NCI-H2029 (cell line): ENCODE measurements at places on chromosomes 1 and 21.

GRCh38 chr21:42642219-42642745 is 11.1 kb upstream of the PDE9A start:
- no peak for DNase-seq

GRCh38 chr1:153058154-153058553 is 842 bp upstream of the SPRR2A start:
- no peak for DNase-seq

DNA sequence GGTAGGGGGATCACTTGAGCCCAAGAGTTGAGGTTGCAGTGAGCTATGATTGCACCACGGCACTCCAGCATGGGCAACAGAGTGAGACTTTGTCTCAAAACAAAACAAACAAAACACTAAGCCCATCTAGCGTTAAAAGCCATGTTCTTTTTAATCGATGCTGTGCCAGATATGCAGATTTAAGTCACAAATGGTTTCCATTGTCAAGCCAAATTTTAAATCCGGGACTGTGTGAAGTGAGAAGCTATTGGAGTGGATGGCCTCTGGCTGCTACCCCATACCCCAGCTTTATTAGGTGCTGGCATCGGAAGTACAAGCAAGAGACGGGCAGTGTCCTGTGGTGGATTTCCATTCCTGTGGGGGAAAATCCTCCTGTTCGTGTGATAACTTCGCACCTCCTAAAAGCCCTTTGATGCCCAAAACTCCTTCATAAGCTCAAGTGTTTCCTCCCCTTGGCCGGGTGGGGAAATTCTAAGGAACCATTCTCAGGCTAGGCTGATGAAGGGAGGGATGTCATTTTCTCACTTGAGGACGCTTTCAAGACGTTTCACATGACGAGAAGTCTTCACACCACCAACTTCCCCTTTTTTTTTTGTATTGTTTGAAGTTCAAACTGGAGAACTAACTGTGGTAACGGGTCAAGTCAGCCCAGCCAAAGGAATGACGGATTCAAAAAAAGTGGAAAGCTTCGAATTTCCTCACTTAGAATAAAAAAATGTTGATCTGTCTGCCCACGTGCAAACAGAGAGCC is 140.8 kb downstream of the KAZN start:
- no peak for DNase-seq

DNA sequence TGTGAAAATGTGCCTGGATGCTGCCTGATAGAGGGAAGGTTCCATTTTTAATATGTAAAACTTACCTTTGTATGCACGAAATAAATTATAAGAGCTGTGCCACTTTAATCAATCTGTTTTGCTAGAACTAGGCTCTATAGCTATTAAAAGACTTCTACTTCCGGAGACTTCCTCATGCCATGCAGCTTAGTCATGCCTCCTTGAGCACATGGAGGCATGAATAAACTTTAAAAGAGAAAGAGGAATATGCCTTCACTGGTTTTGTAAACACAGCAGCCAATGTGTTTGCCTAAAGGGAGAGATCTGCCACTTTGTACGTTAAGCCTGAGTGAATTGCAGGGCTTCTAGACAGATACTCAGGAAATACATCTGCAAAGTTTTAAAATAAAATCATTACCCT is 604.6 kb downstream of the LRRIQ3 start:
- peak; percentile 1 for DNase-seq

- no peak for DNase-seq
Observed at GRCh38 chr1:38651669-38652068, 207.9 kb downstream of the RRAGC start.

DNA sequence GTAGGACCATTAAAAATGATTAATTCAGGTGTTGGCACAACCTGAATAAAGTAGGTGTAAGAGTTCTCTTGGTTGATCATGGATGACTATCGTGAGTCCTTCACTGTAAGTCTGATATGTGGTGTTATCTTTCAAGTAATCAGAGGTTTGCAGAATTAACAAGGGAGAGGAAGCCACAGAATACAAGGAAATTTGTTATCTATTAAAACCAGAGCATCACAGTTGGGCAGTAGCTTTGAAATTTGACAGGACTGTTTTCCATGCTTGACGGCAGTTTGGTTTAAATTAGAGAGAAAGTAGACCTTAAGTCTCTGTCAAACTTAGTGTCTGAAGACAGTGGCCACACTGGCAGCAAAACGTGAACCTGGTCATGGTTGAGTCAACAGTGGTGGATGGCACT is 139.5 kb upstream of the KCNK2 start:
- no peak for DNase-seq

- DNase-seq, result no peak
Observed at GRCh38 chr1:119795261-119796200, 15.7 kb downstream of the REG4 start.

- no peak for DNase-seq
Observed at GRCh38 chr1:2617971-2618470, 14.8 kb downstream of the MMEL1 start.

DNA sequence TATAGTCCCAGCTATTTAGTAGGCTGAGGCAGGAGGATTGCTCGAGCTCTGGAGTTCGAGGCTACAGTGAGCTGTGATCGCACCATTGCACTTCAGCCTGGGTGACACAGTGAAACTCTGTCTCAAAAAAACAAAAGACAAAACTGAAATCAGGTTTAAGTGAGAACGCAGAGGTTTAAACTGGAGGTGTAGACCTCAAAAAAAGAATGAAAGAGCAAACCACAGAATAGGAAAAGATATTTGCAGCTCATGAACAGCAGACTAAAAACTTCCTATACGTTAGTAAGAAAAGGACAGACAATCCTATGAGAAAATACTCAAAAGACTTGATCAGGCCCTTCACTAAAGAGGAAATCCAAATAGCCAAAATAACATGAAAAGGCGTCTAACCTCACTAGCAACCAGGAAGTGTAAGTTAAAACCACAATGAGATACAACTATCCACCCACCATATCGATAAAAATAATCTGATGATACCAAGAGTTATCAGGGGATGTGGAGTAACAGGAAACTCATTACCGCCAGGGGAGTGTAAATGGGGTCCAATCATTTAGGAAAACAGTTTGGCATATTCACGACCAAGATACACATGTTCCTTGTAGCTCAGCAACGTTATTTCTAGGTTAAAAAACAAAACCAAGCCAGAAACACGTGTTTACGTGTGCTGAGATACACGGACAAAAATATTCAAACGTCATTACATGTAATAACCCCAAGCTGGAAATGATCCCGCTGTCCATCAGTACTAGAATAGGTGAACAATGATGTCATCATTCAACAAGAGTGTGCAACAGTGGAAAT is 9.8 kb downstream of the TNFRSF9 start:
- DNase-seq, result no peak

DNA sequence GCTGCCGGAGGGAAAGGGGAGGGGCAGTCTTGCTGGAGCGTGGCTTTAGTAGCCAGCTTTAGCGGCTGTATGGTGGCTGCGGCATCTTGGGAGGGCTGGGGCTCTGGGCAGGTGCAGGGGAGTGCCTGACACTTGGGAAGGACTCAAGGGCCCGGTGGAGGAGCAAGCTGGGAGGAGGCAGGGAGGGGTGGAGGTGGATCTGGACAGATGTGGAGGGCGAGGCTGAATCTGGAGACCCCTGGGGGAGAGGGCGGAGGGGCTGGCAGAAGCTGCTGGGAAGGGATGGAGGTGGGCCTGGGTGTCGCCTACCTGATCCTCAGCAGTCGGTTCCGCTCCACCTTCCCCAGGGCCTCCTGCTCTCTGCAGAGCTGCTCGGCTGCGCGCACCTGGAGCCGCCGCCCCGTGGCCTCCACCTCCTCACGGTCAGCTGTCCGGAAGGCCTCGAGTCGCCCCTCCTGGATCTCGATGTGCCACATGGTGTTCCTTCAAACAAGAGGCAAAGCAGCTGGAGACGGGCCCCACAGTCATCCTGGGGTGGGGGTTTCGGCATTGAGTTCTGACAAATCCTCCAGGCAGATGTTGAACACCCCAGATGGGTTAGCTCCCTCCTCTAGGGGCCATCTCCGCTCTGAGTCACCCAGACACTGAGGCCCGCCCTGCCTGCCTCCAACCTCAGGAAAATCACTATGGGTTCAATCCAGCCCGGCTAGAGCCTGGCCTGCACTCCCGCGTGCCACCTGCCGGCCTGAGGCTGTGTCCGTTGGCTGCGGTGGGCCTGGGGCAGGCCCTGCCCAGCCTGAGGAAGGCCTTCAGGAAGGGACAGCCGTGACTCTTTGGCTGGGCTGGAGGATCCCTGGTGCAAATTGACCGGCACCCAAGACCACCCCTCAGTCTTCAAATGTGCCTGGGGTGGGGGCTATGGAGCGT is 29.6 kb downstream of the CFAP74 start:
- no peak for DNase-seq

GRCh38 chr1:234499943-234500245 is 20.9 kb upstream of the TARBP1 start:
- DNase-seq, result no peak

GRCh38 chr1:244388961-244389360 is 62.7 kb downstream of the ADSS2 start:
- no peak for DNase-seq

- DNase-seq, result no peak
Observed at GRCh38 chr1:29237129-29237821, 953 bp downstream of the PTPRU start.

DNA sequence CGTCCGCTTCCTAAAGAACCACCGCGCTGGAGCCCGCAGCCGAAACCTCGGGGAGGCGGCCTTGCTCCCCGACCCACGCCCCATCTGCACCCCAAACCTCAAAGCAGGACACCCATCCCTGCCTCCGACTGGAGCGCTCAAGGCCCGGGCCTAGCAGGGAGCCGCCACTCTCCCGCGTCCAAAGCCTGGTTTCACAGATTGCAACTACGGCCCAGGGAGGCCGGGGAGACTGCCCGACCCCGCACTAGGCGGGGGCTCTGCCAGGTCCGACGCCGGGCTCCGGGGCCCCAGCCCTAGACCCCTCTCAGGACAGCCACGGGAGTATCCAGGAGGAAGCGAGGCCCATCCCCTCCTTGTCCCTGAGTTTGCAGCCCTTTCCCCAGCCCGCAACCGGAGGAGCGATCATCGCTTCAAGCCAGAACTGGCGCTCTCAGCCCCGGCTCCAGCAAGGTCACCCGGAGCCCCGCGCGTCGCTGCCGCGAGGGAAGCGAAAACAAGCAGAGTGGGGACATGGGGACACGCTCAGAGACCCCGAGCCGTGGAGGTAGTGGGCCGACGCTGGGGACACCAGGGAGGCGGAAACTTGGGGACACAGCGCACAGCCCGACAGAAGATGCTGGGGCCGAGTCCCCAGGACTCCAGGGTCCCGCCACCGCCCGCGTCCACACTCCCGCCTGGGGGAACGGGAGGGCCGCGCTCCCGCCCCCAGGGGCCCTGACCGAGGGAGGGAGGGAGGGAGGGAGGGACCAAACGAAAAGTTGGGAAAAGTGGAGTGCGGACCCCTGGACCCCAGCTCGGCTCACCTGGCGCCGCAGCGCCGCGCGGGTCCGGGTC is 433 bp downstream of the TMEM200B start:
- DNase-seq, result no peak

- DNase-seq, result no peak
Observed at GRCh38 chr1:23424293-23425192, at the start of gene TCEA3. Gene TCEA3 (minus strand): TSS chr1:23424748. CDS start chr1:23424633, 115 bp downstream.

DNA sequence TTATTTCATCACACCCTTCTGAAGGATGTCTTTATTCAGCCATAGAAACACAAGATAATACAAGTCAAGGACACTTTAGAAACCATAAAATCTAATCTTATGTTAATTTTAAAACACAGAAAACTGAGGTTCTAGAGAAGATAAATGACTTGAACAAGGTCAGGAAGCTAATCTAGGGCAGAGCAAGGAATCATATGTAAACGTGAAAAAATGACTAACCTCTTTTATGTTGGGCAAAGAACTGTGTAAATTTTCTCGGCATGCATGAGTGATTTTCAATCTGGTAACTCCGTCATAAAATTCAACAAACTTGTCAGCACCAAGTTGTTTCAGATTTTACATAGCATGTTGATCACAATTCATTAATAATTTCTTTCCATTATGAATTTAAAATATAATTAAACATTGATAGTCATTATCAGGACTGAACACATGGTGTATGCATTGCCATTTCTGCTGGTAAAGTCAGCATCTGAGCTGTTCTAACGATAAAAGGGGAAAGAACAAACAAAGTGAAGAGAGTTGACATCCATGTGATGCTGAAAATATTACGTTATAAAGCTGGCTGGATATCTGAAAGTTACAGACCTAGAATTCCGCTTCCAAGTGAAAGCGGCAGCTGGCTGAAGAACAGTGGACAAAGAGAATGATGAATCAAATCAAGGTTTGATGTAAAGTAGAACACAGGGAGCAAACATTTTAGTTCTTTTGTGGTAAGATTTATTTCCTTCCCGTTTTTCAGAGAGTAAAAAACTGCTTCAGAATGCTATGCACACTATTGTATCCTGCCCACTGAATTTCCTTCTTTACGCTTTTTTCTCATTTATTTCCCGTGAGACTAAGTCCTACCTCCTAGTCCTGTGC is 1037.4 kb upstream of the TMPRSS15 start:
- DNase-seq, result no peak

DNA sequence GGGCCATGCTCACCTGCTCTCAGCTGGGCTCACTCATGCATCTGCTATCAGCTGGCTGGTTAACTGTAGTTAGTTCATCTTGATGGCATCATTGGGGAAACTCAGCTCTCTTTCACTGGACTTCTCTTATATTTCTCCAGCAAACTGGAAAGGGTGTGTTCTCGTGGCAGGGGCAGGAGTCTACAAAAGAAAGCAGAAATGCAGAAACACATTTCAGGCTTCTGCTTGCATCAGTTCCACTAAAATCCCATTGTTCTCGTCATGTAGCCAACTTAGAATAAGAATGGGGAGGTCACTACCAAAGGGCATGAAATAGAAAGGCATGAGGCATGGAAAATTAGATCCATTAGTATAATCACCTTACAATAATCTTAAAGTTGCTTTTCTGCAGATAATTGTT is 207.3 kb downstream of the NRIP1 start:
- DNase-seq, result no peak

DNA sequence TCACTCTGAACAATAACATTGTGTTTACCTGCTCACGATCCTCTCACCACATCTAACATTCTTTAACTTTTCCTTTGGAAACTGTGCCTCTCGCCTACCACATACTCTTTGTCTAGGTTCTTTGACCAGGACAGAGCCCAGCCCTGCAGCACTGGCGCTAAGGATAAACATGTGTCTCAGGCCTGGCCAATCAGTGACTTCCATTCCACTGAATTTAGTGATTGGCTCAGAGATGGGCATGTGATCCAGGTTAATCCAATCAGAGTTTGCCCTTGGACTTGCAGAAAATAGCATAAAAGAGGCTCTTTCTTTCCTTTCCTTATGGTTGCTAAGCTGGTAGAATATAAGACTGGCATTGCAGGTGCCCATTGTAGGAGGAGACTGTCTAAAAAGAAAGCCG is 605.7 kb downstream of the MATN1 start:
- no peak for DNase-seq

GRCh38 chr1:179856296-179856695 is 21.3 kb downstream of the TOR1AIP2 start:
- no peak for DNase-seq

GRCh38 chr21:21366277-21366676 is 368.1 kb downstream of the NCAM2 start:
- no peak for DNase-seq
